ENCODE measurements at places on chromosomes 4 and X. TPM values are rescaled to one million over a fixed set of nuclear protein-coding genes. Genes with fewer than 3 reads are reported as not detected.

UGT2A1 gene
- total RNA-seq = not detected

ZNF141 gene
- 27.0 TPM for total RNA-seq

CDKL5 gene
- total RNA-seq = 0.23 TPM

PLAC8 gene
- total RNA-seq = 41.2 TPM

PRKG2 gene
- 0.12 TPM for total RNA-seq

GCNA gene
- 3.3 TPM for total RNA-seq

FAM199X gene
- 10.1 TPM for total RNA-seq

QDPR gene
- 31.8 TPM for total RNA-seq

FGA gene
- not detected for total RNA-seq

MAGEB16 gene
- not detected for total RNA-seq

NUDT11 gene
- total RNA-seq = 3.6 TPM

NXF2B gene
- not detected for total RNA-seq

FOXR2 gene
- not detected for total RNA-seq

DOK7 gene
- total RNA-seq = not detected

Measured in activated CD4-positive, alpha-beta T cell treated with anti-CD3 and anti-CD28 coated beads, Interleukin-2, amount 10 ng/mL, durations not matched to agents 24 days and 14 days (primary cell).